ENCODE measurements at places on chromosomes 4 and X.

DNA sequence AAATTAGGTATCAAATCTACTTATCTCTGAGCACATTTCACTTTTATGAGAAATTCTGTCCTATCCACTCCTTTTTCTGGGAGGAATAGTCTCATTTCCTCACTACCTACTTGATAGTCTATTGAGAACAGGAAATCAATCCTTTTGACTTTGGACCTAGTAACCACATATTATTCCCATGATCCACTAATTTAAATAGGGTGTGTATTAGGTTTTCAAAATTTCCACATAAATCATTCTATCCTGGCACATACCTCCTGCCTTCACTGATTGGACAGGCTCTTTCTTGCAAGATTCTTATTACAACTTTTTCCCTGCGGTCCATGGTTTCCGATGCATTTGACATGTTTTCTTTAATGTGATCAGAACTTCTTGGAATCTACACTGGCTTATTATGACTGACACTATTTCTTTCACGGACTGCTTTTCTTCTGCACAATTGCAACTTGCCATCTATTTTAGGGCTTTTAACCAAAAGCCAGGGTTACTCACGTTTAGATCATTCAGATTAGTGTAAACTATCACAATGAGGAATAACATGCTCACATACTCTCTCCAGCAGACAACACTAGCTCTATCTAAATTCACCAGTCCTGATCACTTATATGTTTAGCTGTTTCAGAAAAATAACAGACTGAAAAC is 419.9 kb upstream of the SLIT2 start:
- no peak for DNase-seq

GRCh38 chr4:74439952-74440351 is 5.0 kb upstream of the AREG start:
- no peak for DNase-seq

DNA sequence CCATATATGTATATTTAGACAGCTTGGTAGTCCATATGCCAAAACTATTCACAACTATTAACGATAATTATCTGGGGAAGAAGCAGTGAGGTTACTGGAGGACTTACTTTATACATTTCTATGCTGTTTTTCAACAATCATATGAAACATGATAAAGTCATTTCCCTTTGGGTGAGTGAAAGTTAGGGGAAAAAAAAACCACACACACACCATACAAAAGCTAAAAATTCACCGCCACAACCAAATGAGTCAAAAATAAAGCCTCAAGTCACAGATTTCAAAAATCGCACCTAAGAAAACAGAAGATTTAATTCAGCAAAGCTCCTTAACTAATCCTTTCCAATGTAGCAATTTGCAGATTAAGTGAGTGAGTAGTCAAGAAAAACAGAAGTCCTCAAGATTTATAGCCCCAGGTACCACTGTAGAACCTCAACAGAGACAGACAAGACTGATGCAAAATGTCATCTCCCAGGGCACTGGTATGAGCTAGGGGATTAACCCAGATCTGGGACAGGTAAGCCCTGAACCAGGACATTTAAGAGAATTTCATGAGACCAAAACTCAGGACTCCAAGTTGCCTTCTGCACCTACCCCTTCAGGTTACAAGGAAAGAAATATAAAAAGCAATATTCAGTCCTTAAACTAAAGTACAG is 35.1 kb downstream of the SYTL4 start:
- DNase-seq: no peak

- no peak for DNase-seq
Measured at GRCh38 chrX:50691820-50692219, 122.2 kb downstream of the SHROOM4 start.

- no peak for DNase-seq
Measured at GRCh38 chr4:176790398-176790797, 2.3 kb downstream of the VEGFC start.
